ENCODE measurements at places on chromosomes 1 and 21.

DNA sequence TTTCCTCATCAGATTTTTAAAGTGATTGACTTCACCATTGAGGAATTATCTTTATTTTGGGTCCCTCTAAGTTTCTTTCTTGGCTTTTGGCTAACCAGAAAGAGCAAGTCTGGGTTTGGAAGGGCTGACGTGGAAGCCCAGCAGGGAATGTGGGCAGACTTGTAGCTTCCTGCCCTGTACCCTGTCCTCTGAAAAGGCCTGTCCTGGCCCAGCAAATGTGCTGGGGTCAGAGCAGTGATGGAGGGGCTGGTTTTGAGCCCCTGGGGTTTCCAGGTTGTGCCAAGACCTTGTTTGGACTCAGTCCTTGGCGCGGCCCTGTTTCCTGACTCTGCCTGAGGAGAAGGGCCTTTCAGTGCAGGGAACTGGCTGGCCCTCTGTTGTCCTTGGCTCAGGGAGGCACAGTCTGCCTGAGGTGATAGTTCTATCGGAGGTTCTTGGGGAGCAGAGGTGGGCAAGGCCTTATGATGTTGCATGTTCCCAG lies 72.1 kb downstream of the UCK2 start:
- no peaks in the 10 kb centered on the region for H3K27me3 ChIP-seq
- peaks cover 39% of the 10 kb centered on the region for H3K36me3 ChIP-seq
- H3K4me1 ChIP-seq, result no peaks in the 10 kb centered on the region
- no peak overlapping the region for H3K4me3 ChIP-seq
- no peak overlapping the region for H3K27ac ChIP-seq

DNA sequence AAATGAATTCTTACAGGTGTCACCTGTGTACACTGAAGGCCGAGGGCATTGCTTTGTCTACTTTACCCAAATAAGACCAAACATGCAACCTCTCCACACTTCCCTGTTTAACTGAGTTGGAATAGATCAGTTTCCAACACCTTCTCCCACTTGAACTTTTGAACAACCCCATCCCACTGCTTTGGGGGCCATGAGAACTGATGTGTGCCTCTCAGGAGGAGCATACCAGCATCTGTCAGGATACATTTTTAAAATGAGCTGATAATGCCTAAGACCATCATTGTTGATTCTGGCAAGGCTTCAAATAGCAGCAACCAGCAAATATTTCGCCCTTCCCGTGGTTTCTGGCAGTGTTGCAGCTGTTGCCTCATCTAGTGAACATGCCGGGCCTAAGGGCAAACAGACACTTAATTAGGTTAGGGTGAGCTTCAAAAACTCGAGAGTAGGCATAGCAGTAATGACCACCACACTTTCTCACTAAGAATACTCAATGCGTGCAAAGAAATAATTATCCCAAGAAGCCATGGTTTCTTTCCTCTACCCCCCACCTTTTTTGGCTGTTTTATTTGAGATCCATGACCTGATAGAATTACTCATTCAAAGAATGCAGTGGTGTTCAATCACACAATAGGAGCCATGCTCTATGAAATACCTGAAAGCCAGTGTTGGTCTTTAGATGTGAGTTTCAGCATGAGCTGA lies 63.7 kb downstream of the MAP10 start:
- H3K27ac ChIP-seq, result no peak overlapping the region
- no peak overlapping the region for H3K4me3 ChIP-seq
- H3K4me1 ChIP-seq, result no peaks in the 10 kb centered on the region

DNA sequence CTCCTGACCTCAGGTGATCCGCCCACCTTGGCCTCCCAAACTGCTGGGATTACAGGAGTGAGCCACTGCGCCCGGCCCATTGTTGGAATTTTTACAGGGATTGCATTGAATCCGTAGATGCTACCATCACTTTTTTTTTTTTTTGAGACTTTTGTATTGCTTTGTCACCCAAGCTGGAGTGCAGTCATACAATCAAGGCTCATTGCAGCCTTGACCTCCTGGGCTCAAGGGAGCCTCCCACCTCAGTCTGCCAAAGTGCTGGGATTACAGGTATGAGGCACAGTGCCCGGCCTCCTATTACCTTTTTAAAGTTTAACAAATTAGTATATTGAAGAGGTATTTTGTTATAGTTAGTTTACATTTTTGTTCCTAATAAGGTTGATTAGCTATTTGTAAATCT lies 62.2 kb upstream of the SLC45A1 start:
- H3K27ac ChIP-seq, result no peak overlapping the region
- H3K4me3 ChIP-seq, result no peak overlapping the region
- no peaks in the 10 kb centered on the region for H3K4me1 ChIP-seq
- peaks cover 8% of the 10 kb centered on the region for H3K27me3 ChIP-seq
- DNase-seq, result no peak

GRCh38 chr1:86858524-86859261 lies 55.2 kb downstream of the SELENOF start:
- peak overlapping the region; percentile 75 for H3K27ac ChIP-seq
- H3K4me3 ChIP-seq, result no peak overlapping the region
- peaks cover 20% of the 10 kb centered on the region for H3K36me3 ChIP-seq
- no peak for DNase-seq
- no peaks in the 10 kb centered on the region for H3K27me3 ChIP-seq
- peaks cover 33% of the 10 kb centered on the region for H3K4me1 ChIP-seq

GRCh38 chr1:76492752-76493430 lies 374.4 kb upstream of the ST6GALNAC5 start:
- no peak overlapping the region for H3K27ac ChIP-seq
- no peaks in the 10 kb centered on the region for H3K36me3 ChIP-seq
- peaks cover 6% of the 10 kb centered on the region for H3K4me1 ChIP-seq
- no peaks in the 10 kb centered on the region for H3K27me3 ChIP-seq
- no peak overlapping the region for H3K4me3 ChIP-seq
- DNase-seq, result no peak

DNA sequence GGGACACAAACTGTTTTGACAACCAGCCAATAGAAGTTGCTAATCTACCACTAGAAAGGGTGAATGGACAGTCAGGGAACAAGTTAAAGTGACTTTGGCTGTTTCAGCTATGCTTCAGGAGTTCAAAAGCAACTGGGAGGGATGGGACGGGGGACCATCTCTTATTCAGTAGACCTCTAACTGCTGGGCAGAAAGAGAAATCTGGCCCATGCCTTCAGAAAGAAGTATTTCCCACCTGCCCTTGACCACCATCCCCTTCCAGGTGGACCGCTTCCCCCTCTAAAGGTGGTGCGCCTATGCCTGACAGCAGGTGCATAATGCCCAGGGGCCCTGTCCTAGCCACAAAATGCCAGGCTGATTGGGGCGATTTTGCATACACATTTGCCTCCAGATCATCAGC lies 5.2 kb downstream of the ITPKB start:
- peaks cover 78% of the 10 kb centered on the region for H3K4me1 ChIP-seq
- no peak for DNase-seq
- H3K36me3 ChIP-seq, result peaks cover 75% of the 10 kb centered on the region
- H3K4me3 ChIP-seq, result peak overlapping the region; percentile 93

DNA sequence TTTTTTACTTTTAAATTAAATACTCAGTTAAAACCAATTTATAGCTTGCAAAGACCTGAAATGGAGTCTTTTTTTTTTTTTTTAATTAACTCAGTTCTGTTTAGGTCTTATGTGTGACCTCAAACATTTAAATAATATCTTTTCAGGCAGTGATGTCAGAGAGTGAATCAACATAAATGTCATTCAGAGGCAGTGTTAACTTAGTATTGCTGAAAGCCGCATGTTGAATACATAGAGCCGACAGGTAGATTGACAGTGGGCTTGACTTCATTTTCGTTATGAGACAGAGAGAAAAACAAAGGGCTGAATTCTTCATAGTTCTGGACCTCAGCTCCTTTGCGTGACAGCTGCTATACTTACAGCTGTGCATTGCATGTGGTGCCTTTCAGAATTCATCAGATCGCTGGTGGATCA lies 51.5 kb downstream of the PRDM2 start:
- peaks cover 74% of the 10 kb centered on the region for H3K4me1 ChIP-seq
- no peak overlapping the region for H3K27ac ChIP-seq
- no peak for DNase-seq
- peak overlapping the region; percentile 25 for H3K4me3 ChIP-seq
- no peaks in the 10 kb centered on the region for H3K27me3 ChIP-seq

DNA sequence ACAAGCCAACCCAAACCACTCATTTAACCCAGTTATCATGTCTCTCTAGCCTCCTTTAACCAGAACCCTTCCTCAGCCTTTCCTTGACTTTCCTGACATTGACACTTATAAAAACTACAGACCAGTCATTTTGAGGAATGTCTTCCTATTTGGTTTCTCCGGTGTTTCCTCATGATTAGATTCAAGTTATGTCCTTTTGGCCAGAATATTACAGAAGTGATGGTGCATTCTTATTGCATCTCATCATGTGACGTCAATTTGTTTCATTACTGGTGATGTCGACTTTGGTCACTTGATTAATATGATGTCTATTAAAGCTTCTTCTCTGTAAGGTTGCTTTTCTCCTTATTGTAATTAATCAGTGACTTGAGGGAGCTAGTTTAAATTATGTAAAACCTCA lies 6.1 kb upstream of the RCSD1 start:
- peak overlapping the region; percentile 72 for H3K27ac ChIP-seq
- H3K36me3 ChIP-seq, result no peaks in the 10 kb centered on the region
- H3K4me3 ChIP-seq, result no peak overlapping the region
- H3K4me1 ChIP-seq, result peaks cover 91% of the 10 kb centered on the region
- H3K27me3 ChIP-seq, result no peaks in the 10 kb centered on the region
- DNase-seq, result no peak

GRCh38 chr1:27439150-27439549 lies 46.7 kb downstream of the GPR3 start:
- H3K4me1 ChIP-seq, result peaks cover 76% of the 10 kb centered on the region
- H3K36me3 ChIP-seq, result peaks cover 19% of the 10 kb centered on the region
- H3K27ac ChIP-seq, result peak overlapping the region; percentile 85
- no peak overlapping the region for H3K4me3 ChIP-seq
- no peak for DNase-seq
- no peaks in the 10 kb centered on the region for H3K27me3 ChIP-seq

- H3K4me1 ChIP-seq, result peaks cover 48% of the 10 kb centered on the region
- H3K4me3 ChIP-seq, result no peak overlapping the region
- H3K27ac ChIP-seq, result no peak overlapping the region
- H3K27me3 ChIP-seq, result no peaks in the 10 kb centered on the region
- peaks cover 29% of the 10 kb centered on the region for H3K36me3 ChIP-seq
- DNase-seq, result no peak
Observed at GRCh38 chr1:111653709-111654108, 34.1 kb downstream of the RAP1A start.

DNA sequence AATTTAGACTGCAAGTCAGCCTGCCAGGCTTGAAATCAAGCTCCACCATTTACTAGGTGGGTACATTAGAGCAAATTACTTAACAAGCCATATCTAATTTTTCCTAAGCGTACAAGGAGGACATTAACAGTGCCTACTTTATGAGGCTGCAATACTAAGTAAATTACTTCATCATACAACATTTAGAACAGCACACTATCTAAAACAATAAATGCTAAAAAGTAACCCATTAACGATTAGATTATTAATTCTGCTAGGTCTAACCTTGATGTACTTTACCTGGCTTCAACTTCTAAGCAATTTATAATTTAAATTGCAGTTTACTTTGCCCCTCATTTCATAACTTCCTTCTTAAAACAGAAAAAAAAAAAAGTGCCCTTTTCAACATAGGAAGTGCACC lies 1155.6 kb upstream of the NCAM2 start:
- DNase-seq, result no peak
- no peak overlapping the region for H3K4me3 ChIP-seq
- H3K27me3 ChIP-seq, result no peaks in the 10 kb centered on the region
- no peaks in the 10 kb centered on the region for H3K4me1 ChIP-seq

GRCh38 chr1:219771080-219771479 lies 157.3 kb downstream of the SLC30A10 start:
- no peak overlapping the region for H3K4me3 ChIP-seq
- DNase-seq, result no peak
- H3K4me1 ChIP-seq, result peaks cover 13% of the 10 kb centered on the region
- no peak overlapping the region for H3K27ac ChIP-seq

DNA sequence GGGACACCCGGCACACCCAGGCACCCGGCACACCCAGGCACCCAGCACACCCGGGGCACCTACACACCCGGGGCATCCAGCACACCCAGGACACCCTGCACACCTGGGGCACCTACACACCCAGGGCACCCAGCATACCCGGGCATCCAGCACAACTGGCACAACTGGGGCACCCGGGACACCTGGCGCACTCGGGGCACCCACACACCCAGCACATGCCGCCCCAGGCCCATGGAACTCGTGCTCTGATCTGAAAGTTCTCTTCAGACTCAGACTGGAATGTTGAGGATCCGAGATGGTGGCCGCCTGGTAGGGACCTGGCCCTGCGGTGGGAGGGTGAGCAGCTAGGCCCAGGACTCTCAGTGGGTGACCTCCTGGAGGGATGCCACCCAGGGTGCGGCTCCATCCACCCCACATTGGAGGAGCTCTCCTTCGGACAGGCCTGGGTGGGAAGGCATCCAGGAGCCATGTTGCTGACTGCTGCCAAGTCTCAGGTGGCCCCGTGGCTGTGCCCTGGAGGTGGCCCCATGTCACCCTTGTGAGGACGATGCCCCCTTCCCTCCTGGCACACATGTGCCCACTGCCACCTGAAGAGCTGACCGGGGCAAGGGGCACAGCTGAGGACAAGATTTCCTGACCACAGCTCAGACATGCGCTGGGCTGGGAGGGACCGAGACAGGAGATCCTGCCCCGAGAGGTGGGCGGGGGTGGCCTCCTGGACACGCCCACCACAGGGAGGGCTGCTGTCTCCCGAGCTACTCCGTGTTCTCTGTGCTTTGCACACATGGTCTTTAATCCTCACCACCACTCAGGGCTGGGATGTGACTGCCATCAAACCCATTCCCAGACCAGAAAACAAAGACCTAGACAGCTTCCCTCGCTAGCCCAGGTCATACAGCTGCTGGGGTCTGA lies 37.0 kb downstream of the UBE2G2 start:
- peaks cover 12% of the 10 kb centered on the region for H3K36me3 ChIP-seq
- H3K27ac ChIP-seq, result no peak overlapping the region
- H3K27me3 ChIP-seq, result no peaks in the 10 kb centered on the region
- DNase-seq, result no peak
- no peak overlapping the region for H3K4me3 ChIP-seq

GRCh38 chr1:178145605-178146004 lies 51.7 kb downstream of the RASAL2 start:
- H3K4me1 ChIP-seq, result no peaks in the 10 kb centered on the region
- DNase-seq, result no peak
- H3K4me3 ChIP-seq, result no peak overlapping the region
- peaks cover 5% of the 10 kb centered on the region for H3K27me3 ChIP-seq
- H3K27ac ChIP-seq, result no peak overlapping the region
- no peaks in the 10 kb centered on the region for H3K36me3 ChIP-seq

GRCh38 chr1:91633438-91633837 lies 132.8 kb downstream of the CDC7 start:
- H3K36me3 ChIP-seq, result no peaks in the 10 kb centered on the region
- H3K4me1 ChIP-seq, result no peaks in the 10 kb centered on the region
- no peak overlapping the region for H3K27ac ChIP-seq
- no peaks in the 10 kb centered on the region for H3K27me3 ChIP-seq

- DNase-seq, result no peak
- H3K4me3 ChIP-seq, result no peak overlapping the region
- H3K36me3 ChIP-seq, result peaks cover 21% of the 10 kb centered on the region
- no peaks in the 10 kb centered on the region for H3K27me3 ChIP-seq
- no peak overlapping the region for H3K27ac ChIP-seq
Observed at GRCh38 chr1:2170211-2170610, 24.4 kb downstream of the FAAP20 start.

All from activated B cell treated with CpG ODN at 0.5 μM for 24 hours (primary cell).